ENCODE measurements at places on chromosomes 2 and 18.

- no peak for DNase-seq
These were observed 14.1 kb downstream of the MBP start for GRCh38 chr18:77118256-77119090.

GRCh38 chr2:230657906-230658305 is 54.7 kb upstream of the CAB39 start:
- no peak for DNase-seq

GRCh38 chr18:48138210-48138609 is 207.8 kb upstream of the SMAD2 start:
- DNase-seq: no peak

DNA sequence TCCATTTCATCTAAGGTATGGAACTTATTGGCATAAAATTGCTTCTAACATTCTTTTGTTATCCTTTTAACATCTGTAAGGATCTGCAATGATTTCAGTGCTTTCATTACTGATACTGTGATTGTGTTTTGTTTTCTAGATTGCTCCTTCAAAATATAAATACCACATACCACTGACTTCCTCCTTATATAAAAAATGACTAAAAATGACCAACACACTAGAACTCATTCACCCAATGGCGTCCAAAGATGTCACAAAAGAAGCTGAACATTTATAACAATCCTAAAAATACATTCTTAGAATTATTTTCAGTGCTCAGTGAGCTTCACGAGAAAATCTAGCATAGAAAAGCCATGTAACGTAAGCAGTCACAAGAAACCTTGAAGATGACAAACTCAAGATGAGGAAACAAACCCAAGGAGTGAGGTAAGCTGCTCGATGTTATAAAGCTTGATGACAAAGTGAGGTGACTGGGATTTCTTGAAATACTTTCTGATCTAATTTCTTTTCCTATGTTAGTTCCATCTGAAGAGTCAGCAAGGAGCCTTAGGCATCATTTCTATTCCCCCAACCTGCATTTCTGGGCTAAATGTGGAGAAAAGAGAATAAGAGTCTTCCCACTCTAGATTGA is 42.6 kb downstream of the PNO1 start:
- no peak for DNase-seq

GRCh38 chr2:38187541-38188011 is 111.6 kb upstream of the CYP1B1 start:
- peak; percentile 90 for DNase-seq

DNA sequence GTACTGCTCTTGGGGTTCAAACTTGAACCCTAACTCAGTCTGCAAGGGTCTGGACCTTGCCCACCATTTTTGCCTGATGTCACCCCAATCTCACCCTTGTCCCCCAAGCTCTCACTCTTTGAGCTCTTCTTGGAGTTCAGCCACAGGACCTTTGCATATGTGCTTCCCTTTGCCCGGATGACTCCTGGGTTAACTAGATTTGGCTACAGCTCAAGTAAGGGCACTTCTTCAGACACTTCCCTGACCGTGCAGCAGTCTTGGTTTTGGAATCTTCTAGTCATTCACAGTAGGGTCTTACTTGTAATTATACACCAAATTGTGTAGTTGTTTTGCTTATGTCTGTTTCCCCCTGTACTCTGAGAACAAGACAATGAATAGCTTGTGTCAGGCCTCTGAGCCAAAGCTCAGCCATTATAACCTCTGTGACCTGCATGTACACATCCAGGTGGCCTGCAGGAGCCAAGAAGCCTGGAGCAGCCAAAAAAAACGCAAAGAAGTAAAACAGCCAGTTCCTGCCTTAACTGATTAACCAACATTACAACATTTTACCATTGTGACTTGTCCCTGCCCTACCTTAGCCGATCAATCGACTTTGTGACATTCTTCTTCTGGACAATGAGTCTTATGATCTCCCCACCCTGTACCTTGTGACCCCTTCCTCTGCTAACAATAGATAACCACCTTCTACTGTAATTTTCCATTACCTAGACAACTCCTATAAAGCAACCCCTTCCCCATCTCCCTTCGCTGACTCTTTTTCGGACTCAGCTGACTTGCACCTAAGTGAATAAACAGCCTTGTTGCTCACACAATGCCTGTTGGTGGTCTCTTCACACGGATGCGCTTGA is 1.0 kb upstream of the MOGAT1 start:
- no peak for DNase-seq

- no peak for DNase-seq
These were observed 97.0 kb downstream of the XRCC5 start for GRCh38 chr2:216206041-216206703.

DNA sequence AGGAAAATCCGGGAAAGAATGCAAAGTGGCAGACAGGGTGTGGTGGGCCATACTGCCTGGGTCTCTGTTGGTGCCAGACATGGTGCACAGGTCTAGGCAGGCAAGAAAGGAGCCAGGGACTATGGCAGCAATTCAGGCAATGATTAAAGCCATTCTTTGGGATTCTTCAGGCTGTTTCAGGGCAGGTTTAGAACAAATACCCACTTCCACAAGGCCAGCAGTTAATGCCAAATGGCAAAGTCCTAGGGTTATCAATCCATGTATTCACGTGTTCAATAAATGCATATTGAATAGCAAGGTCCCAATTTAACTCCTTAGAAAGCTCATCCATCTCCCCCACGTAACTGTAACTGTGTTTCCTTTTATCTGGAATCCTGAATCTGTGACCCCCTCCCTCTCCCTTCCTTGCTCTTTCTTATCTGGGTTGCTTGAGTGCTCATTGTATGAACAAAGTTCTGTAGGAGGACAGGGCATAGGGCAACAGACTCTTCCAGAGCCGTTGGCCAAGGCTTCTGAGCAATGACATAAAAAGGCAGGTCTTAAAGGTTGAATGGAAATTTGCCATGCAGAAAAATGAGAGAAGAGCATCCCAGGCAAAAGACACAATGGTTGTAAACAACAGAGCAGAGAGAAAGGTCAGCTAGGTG is 146.8 kb upstream of the KLHL29 start:
- no peak for DNase-seq

DNA sequence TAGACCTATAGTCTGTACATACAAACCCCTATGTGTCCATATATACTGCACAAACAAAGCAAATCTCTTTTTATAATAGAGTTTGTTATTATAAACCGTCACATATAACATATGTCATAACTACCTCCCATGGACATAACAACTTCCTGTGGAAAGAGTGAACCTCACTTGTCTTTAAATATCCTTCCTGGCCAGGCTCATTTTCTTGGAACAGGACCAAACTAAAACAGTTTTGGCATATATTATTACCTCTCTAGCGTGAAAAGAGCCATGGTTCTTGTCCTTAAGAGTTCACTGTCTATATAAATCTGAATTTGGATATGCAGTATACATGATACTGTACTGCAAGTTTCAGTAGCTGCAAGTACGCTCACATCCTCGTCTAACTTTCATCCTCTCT is 28.3 kb upstream of the DNAJC27 start:
- no peak for DNase-seq

DNA sequence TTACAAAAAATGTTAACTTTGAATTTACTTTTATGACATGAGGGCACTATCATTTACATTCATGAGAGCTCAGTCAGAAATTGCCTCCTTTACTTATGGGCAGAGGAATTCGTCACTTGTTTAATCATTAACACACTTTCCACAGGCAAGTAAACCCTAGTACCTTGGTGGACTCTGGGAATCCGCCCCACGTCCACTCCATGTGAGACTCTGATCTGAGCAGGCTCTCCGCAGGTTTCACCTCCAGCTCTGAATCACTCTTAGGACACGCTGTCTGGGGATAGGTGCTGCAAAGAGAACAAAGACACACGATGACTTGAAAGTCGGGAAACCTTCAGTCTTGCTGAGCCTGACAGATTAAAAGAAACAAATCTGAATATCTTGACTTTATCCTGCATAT is 73.6 kb downstream of the LPIN2 start:
- no peak for DNase-seq

DNA sequence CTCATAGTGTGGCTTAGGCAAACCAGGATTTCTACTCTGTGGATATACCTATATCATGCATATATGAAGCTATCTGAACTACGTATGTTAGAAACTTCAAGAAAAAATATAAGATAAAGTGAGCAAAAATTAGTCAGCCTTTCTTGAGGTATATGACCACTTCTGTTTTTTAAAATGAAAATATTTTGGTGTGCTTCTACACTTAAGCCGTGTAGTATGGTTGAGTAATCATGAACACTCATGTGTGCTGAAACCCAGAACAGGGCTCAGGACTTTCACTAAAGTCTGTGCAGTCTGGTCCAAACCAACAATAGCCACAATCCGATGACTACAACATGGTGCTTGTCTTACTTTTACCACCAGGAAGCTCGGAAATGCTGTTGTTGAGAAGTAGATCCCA is 48.9 kb upstream of the TMEM177 start:
- no peak for DNase-seq

DNA sequence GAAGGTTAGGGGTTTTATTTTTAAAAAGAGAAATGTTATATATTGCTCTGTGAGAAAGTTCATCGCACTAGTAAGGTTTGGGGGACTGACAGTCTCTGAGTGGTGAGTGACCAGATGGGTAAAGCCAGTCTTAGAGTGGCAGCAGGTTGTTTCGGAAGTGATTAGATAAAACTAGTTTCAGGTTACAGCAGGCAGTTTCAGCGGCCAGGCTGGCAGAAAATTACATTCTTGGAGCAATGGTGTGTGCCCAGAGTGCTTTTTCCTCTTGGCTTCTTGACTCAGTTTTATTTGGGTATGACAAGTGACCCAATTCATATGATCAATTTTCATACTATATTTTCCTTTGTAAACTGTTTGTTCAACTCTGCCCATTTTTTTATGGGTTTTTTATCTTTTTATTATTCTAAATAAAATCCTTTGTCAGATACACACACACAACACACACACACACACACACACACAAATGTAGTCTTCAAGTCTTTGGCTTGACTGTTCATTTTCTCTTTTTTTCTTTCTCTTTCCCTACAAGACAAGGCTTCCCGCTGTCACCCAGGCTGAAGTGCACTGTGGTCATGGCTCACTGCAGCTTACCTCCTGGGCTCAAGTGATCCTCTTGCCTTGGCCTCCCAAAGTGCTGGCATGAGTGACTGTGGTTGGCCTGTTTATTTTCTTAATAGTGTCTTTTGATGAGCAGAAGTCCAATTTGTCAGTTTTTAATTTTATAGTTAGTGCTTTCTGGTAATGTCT is 30.9 kb downstream of the RALBP1 start:
- peak; percentile 39 for DNase-seq

DNA sequence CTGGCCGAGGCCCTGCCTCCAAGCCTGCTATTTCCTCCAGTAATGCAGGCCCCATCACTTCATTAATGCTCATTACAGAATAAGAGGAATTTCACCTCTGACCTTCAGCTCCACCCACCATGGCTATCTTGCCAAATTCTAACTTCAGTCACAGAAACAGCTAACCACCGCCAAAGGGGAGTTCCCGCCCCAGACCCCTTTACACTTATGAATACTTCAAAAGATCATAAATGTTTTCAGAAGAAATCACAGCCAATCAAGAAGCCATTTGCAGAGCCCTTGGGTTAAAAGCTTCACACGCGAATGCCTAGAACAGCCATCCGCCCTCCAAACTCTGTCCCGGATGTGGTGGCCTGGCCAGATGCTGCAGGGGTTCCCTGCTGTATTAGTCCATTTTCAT is 73.8 kb upstream of the TWIST2 start:
- DNase-seq: no peak

GRCh38 chr18:30432349-30432748 is 610.2 kb downstream of the DSC3 start:
- DNase-seq: no peak

- DNase-seq: no peak
These were observed 51.8 kb upstream of the NPAS2 start for GRCh38 chr2:100767810-100768806.

DNA sequence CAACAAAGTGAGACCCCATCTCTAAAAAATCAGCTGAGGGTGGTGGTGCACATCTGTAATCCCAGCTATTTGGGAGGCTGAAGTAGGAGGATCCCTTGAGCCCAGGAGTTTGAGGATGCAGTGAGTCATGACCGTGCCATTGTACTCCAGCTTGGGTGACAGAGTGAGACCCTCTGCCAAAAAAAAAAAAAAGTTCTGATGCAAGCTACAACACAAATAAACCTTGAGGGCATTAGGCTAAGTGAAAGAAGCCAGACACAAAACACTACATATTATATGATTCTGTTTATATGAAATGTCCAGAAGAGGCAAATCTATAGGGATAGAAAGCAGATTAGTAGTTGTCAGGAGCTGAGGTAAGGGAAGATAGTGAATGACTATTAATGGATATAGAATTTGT is 13.0 kb downstream of the YWHAQ start:
- no peak for DNase-seq

DNA sequence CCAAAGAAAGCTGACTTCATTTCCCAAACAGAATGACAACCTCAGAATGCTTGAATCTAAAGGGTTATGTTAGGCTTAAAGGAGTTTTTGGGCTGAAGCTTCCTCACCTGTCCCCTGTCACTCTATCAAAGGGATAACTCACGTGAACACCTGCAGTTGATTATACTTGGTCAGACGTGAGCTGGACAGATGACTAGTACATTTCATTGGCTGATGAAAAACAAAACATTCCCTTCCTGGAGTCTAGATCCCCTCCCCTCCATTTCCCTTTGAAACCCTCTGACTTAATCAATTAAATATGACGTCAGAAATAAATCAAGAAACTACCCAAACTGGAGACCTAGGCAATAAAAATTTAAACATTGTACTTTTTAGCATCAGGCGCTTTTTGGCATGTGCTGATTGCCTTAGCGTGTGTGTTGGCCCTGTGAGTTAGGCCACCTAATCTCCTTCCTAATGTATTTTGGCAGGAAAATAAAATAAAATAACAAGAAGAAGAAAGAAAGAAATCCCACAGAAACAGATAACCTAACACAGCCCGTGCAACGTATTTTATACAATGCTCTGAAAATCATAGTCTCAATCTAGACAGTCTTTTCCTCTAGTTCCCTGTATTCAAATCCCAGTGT is 159.0 kb downstream of the ANTXR1 start:
- DNase-seq: no peak

GRCh38 chr2:48120759-48121242 is 214.5 kb upstream of the FBXO11 start:
- no peak for DNase-seq

DNA sequence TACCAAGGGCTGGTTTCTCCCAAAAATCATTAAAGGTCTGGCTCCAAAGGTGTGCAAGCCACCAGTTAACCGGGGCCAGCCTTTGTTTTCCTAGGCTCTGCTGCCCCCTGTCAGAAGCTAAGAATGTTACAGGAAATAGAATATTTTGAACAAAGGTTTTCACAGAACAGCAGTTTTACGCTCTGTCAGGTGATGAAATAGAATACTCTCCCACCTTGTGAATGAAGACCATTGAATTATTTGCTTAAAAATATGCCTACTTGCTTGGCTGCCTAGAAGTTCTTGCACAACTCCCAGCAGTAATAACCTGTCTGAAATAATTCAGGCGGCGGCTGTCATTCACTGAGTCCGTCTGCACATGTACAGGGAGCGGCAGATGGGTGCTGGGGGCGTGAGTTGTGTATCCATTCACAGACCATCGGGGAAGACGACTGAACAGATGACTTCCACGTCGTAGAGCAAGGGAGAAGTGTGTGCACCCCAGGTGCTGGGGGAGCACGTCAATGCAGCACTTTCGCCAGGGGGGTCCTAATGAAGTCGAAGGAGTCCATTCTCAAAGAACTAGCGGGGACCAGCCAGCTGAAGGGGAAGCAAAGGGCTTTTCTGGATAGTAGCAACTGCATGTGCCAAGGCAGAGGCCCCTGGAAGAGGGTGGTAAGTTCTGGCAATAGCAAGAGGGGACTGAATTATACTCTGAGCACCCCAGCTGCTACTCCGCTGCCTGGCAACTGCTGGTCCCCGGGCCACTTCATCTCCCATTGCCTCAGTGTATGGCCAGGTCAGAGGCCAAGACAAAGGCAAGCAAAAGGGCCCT is 56.1 kb downstream of the SF3B1 start:
- DNase-seq: peak; percentile 18
